ENCODE measurements at places on chromosomes 4 and X.

GRCh38 chr4:90226734-90227133, 99.5 kb downstream of the CCSER1 start:
- DNase-seq = no peak

DNA sequence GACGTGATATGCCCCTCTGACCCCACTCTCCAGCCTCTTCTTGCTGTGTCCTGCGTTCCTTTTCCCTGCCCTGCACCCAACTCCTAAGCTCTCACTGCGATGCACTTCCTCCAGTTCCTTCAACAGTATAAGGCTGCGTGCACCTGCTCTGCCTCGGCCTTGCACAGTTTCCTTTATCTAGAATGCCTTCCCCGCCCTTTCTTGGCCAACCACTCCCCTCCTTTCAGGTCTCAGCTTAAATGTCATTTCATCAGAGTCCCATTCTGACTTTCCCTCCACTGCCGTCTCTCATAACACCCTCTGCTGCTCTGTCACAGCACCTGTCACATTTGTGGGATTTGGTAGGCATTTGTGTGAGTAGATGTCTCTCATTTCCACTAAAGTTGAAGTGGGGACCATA, 58.4 kb upstream of the NEIL3 start:
- no peak for DNase-seq

GRCh38 chr4:26804451-26804850, 56.2 kb upstream of the STIM2 start:
- DNase-seq = no peak

DNA sequence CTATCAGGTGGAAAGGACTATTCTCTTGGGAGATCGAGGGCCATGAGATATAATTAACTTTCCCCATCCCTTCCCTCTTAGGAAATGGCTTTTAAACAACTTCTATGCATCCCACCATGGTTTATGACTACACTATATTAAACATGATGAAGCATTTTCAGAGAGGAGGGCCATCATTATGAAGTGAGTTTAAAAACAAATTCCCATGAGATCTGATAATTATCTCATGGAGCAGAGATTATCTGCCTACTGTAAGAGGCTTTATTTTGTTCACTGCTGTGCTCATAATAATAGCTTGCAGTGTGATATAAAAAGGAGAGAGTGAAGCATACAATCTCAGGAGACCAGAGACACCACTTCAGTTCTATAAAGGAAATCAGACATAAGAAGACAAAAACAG, 330.5 kb upstream of the ZFP42 start:
- DNase-seq = no peak

GRCh38 chr4:1458581-1458980, 52.3 kb upstream of the NKX1-1 start:
- DNase-seq = no peak

GRCh38 chr4:145389550-145389949, 92.1 kb upstream of the SMAD1 start:
- no peak for DNase-seq

- DNase-seq = no peak
Measured at GRCh38 chr4:1874201-1874600, 3.0 kb downstream of the NSD2 start.

GRCh38 chr4:119162174-119162573, 26.5 kb downstream of the MYOZ2 start:
- DNase-seq = no peak

DNA sequence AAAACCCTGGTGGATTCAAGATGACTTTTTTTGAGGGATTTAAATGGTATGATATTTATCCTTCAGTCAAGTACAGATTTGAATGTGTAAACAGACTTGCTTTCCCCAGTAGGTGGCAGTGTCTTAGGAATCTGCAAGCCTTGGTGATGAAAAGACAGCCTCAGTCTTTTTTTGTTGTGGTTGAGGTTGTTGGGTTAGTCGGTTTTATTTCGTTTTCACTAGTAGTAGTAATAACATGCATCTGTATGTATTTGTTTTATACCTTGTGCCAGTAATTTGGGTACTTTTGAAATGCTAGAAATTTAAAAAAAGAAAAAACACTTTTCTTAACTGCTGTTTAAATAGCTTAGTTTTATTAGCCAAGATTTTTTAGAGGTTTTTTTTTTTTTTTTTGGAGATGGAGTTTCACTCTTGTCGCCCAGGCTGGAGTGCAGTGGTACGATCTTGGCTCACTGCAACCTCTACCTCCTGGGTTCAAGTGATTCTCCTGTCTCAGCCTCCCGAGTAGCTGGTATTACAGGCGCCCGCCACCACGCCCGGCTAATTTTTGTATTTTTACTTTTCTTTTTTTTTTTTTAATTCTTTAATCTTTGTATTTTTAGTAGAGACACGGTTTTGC, 39.2 kb downstream of the COPS4 start:
- DNase-seq = no peak

GRCh38 chr4:105520819-105521790, 31.3 kb upstream of the ARHGEF38 start:
- DNase-seq = no peak

- DNase-seq = no peak
Measured at GRCh38 chr4:52748432-52748831, 2.8 kb downstream of the ERVMER34-1 start.

DNA sequence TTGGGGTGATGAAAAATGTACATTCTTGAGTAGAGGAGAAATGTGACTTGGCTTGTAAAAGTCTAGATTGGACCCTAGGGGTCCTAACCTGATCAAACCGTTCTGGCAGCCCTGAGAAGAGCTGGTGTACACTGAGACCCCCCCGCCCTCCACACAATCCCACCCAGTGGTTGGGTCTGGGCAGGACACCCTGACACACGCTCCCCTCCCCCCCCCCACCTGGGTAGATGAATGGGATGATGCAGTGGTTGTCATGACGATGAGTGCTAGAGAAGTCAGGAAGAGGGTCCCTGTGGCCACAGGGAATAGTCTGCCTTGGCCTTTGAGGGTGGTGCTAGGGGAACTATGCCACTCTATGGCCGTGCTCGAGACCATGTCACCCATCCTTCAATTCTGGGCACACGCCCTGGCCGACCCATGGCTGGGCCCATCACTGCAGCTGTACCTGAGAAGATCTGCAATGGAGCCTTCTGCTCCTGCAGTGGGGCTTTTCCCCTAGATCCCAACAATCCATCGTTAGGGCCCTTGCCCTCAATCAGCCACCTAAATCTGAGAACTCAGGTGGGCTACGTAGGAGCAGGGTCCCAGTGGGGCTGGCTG, 4.4 kb downstream of the CDK16 start:
- peak; percentile 26 for DNase-seq

DNA sequence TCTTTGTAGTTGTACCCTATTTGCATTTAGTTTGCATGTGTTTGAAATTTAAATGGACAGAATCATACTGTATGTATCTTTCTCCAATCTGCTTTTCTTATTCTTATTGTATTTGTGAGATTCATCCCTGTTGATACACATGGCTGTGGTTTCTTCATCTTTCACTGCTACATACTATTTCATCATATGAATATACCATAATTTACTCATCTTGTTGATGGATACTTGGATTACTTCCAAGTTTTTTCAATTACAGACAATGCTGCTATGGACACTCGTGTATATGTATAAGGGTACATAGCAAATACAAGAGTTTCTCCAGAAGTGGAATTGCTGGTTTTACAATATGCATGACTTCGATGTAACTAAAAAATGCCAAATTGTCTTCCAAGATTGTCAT, 11.8 kb upstream of the KLHL8 start:
- no peak for DNase-seq

GRCh38 chr4:110823251-110823650, 200.4 kb upstream of the PITX2 start:
- no peak for DNase-seq

DNA sequence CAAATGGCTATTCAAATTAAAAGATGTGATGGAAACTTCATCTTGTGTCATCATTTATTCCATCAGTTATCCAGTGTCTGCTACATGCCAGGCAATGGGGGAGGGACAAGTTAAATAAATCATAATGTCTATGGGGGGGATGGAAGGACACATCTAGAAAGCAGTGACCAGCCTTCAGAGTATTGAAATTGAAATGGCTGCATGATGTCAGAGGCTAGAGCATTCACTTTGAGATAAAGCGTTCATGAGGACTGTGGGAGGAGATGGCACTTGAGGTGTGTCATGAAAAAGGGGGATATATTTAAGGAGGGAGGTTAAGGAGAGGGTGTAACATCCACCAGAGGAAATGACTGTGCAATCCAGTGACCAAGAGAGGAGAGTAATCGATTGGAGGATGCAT, 50.6 kb downstream of the SLIT2 start:
- DNase-seq = no peak

- DNase-seq = no peak
Measured at GRCh38 chr4:7787067-7787466, 152.6 kb downstream of the AFAP1 start.

DNA sequence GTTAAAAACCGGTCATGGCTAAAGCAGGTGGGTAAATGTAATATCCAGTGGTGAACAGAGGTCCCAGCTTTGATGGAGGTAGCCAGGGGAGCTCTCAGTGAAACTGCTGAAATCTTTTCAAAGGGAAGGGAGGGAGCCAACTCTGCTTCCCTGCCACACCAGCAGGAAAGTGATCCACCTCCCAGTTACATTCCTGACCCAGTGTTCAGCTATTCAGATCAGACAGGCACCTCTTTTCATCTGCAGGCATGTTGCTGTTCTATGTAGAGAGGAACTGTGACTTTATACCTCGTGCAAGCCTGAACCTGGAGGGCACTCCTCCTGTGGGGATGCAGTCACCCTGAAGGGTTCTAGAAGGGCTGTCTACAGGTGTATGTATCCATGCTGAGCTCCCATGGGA, 37.6 kb downstream of the DCLK2 start:
- DNase-seq = no peak

DNA sequence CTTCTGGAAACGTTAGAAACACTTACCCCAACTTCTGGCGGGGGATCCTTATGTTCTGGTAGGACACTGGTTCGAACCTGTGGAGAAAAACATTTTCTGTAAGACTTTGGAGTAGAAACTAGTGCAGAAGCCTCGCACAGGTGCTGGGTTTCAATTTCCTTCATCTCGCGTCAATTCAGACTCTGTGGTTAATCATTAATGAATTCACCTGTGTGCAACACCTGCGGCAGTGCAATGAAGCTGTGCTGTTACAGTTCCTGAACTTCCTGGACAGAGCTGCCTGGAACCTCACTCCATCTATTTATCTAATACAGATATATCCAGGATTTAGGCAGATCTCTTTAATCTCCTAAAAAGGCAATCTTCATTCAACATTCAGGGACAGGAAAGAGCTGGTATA, 531.4 kb downstream of the INPP4B start:
- no peak for DNase-seq

GRCh38 chr4:158624889-158625478, 46.7 kb downstream of the C4orf46 start:
- no peak for DNase-seq

- DNase-seq = no peak
Measured at GRCh38 chrX:150774798-150775568, 81.8 kb downstream of the MTMR1 start.

DNA sequence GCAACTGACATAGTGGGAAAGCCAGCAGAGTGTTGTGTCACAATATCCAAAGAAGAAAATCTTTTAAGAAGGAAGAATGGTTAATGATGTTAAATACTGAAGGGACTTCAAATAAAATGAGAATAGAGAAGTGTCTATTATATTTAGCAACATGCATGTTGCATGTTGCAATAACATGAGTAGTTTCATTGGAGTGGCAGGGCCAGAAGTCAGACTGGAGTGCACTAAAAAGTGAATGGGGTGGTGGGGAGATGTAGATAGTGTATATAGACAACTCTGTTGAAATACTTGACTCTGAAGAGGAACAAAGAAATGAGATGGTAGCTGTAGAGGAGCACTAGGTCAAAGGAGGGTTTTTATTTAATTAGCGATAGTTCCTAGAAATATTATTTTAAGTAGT, 9.5 kb upstream of the AMMECR1 start:
- no peak for DNase-seq

- no peak for DNase-seq
Measured at GRCh38 chrX:43481576-43481975, 174.5 kb upstream of the MAOA start.

DNA sequence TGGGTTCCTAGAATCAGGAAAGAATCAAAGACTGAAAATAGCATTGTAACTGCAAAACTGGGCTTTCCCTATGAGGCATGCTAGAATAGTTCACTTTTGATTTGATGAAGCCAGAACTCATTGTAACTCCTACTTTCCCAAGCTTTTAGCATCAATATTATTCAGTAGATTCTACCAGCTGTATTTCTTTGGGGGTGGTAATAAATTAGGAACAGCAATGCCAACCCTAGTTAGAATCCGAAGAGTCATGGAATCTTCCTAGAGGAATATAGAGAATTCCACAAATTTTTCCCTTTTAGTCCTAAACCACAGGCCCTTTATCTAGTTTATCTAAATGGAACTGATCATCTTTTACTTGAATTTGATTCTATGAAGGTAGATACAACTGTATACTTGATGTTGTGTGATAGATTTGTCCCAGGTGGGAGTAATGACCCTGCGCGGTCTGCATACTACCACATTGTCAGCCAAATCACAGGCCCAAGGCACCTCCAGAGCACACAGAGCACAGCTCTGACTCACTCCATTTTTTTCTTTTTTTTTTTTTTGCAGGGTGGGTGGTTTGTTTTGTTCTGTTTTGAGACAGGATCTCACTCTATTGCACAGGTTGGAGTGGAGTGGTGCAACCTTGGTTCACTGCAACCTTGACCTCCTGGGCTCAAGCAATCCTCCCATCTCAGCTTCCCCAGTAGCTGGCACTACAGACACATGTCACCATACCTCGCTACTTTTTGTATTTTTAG, 66.6 kb downstream of the EDNRA start:
- no peak for DNase-seq

DNA sequence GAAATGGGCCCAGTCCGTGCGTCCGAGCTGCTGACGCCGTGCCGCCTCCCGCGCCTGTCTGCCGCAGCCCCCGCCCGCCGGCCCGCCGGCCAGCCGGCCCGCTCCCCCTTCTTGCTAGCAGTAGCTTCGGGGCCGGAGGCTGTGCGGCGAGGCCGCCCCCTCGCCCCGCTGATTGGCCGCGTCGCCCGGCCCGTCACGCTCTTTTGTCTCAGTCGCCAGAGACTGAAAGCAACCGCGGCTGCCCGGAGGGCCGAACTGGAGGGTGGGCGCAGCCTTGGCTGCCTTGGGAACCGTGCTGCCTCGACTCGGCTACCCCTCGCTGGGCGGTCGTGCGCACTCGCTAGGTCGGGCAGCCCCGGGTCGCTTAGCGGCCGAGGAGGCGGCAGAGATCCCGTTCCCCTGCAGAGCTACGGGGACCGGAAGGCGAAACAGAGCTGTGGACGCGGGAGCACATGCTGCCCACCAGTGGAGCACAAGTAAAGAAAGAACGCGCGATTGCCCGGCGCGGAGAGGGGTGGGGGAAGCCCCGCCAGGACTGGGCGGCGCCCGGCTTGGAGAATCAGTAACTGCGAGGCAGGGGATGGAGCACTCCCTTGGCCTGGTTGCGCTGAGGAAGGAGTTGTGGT, at the start of gene ZCCHC18:
Gene ZCCHC18, plus strand, starts transcription at position 198 of the 626 bp plus-strand sequence. CDS start 1,589 bp downstream, outside the sequence.
- DNase-seq = peak; percentile 58

GRCh38 chr4:143441678-143442077, 71.8 kb upstream of the SMARCA5 start:
- DNase-seq = no peak

DNA sequence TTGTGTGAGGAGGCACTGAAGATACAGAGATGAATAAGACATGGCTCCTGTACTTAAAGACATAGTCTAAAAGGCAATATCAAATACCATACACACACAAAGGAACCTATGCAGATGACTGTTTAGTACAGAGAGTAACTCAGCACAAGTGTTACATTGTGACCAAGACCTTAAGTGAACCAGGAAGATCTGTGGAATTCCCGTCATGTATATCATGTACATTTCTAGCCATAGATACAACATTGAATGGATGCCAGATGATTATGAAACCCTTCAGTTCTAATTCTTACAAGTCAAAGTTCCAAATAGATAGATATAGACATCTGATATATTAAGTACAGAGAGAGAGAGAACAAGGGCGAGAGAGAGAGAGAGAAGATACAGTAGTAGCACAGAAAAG, 73.2 kb downstream of the PAK3 start:
- no peak for DNase-seq

All from aorta (tissue), 5 donors.